Activated CD4-positive, alpha-beta T cell treated with anti-CD3 and anti-CD28 coated beads, Interleukin-2, amount 50 U/mL, for 4 hours (primary cell): ENCODE measurements at places on chromosomes 6 and 20.
A peak's percentile ranks its signal among the peaks of the same experiment; 100 is the strongest.

DNA sequence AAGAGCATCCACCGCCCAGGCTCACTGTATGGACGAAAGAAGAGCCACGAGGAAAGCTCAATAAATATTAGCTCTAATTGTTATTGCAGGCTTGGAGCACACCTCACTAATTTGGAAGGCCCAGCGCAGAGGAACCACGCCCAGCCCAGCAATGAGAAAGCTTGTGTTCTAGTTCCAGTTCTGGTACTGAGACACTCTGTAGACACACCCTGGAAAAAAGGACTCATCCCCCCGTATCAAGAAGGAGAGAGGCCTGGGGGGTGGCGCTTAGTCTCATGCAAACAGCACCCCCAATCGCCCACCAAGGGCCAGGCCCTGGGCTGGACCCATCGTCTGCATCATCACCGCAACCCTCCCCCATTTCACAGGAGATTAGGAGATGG, 156.9 kb downstream of the BMP7 start:
- DNase-seq = no peak

- DNase-seq = peak; percentile 53
Measured at GRCh38 chr20:49668181-49668877, 45.3 kb downstream of the B4GALT5 start.

DNA sequence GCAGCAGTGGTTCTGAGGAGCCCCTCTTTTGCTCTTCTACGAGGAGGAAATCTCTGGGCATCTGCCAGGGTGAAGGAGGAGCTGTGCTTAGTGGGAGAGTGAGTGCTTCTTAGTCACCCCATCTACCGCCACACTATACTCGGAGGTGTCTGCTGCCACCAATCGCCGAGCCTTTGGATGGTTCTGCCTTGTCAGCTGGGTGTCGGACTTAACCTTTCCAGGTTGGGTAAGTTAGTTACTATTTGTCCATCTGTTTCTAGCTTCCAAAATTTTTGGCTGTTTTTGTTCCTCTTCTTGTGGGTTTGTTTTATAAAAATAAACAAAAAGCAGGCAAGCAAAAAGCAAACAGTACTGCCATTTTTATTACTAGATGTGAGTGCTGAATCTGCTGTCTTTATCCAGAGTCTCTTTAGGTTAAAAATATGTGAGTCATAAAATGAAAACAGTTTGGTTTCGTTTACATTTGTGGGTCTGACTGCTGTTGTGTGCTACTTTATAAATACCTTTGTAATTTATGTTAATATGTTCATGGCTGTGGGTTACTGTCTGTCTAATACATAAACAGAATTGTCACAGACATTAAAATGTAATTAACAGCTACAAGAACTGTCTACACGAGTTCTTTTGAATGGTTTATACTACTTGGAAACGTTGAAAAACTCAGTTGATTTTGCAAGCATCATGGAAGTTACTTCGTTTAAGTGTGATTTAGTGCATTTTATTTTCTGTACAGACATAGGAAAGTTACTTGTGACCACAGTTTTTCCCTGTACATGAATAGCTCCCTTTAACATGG, 89.2 kb downstream of the ARID1B start:
- DNase-seq = peak; percentile 22

DNA sequence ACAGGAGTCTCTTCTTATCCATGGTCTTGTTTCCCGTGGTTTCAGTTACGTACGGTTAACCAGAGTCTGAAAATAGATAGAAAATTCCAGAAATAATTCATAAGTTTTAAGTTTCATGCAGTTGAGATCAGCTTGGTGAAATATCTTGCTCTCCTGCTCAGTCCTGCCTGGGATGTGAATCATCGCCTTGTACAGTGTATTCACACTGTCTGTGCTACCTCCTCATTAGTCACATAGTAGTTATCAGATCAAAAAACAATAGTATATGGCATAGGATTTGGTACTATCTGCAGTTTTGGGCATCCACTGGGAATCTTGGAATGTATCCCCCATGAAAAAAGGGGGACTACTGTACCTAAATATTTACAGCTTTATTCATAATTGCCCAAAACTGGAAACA, 22.7 kb upstream of the MOCS1 start:
- no peak for DNase-seq

DNA sequence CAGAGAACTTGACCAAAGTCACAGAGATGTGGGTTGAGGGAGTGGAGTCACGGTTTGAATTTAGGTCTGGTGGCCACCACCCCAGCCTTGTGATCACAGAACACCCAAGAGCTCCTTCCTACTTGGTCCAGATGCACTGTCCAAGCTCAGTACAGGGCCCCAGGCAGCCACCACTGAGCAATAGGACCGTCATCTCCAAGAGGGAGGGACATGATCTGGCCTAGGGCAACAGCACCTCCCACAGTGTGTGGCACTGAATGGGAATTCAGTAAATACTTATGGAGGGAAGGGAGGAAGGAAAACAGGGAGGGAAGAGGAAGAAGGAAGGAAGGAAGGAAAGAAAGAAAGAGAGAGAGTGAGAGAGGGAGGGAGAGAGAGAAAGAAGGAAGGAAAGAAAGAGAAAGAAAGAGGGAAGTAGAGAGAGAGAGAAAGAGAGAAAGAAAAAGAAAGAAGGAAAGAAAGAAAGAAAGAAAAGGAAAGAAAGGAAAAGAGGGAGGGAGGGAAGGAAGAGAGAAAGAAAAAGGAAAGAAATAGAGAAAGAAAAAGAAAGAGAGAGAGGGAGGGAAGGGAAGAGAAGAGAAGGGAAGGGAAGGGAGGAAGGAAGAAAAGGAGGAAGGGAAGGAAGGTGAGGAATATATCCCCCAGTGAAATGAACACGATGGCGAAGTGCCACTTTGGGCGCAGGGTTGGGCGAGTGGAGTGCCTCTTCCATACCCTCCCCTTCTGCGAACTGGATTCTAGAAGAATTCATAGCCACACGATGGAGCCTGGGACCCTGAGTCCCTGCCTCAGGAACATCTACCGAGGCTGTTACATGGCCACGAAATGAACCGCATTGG, 243.7 kb downstream of the TFAP2C start:
- no peak for DNase-seq

DNA sequence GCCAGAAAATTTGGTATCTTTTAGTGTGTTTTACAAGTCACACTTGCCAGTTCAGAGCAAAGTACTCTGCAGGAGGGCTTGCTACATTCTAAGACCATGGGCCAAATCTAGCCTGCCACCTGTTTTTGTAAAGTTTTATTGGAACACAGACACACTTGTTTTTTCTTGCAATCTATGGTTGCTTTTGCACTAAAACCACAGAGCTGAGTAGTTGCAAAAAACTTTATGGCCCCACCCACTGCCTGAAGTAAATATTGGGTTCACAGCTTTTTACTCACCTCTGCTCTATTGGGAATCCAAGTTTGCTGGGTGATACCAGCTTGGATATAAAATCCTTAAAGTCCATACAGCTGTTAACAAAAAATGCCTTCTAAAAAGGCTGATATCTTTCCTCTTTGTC, 109.0 kb downstream of the ZFP64 start:
- no peak for DNase-seq

- no peak for DNase-seq
Measured at GRCh38 chr6:142309426-142309825, 7.6 kb downstream of the ADGRG6 start.

GRCh38 chr6:129661536-129662405, 48.2 kb downstream of the ARHGAP18 start:
- no peak for DNase-seq

DNA sequence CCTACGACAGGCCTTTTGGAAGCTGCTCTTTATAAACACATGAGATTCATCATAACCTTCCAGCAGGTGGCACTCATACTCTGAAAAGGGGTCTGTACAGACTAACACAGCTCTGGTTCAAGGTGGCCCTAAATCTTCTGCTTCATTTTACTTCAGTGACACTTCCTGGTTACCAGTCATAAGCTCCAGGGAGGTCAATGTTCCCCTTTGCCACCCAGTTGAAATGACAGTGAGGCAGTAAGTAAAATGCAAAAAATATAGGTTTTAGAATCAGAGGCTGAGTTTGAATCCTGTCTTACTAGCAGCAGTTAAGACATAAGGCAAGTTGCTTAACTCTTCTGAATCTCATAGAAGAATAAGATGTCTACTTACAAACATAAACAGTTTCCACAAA, 132.8 kb downstream of the CDK19 start:
- peak; percentile 52 for DNase-seq

- DNase-seq = no peak
Measured at GRCh38 chr6:101845172-101845571, 451.7 kb downstream of the GRIK2 start.

DNA sequence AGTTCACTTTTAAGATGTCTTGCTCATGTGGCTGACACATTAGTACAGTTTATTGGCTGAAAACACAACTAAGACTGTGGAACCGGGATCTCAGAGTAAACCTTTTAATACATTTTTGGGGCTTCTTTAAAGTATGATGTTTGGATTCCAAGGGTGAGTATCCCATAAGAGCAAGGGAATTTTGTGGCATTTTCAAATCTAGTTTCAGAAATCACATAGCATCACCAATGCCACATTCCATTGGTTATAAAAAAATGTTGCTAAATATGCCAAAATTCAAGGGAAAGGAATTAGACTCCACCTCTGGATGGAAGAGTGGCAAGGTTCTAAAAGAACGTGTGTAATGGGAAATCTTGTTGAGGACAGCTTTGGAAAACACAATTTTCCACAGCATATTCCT, 338.6 kb downstream of the COL12A1 start:
- DNase-seq = no peak
